HFFc6 (cell line): ENCODE measurements at places on chromosomes 6 and 20. TPM values are rescaled to one million over a fixed set of nuclear protein-coding genes. Genes with fewer than 3 reads are reported as not detected.
A peak's percentile ranks its signal among the peaks of the same experiment; 100 is the strongest.

DNA sequence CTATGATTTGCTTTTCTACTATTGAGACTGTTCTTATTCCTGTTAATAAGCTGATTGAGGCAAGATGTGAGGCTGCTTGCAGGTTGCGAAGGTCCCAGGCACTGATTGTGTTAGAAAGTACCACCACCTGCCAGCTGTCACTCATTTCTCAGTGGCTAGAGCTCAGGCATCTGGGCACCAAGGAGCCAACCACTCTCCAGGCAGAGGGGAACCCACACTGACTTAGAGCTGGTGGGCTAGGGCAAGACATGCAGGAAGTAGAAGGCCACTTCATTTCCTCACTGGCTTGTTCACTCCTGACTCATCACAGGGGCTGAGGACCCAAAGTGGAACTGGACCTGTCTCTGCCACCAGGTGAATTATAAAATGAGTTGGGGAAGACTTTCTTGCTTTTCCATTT is 7.8 kb upstream of the DLL1 start:
- no peak overlapping the region for H3K4me3 ChIP-seq
- peaks cover 9% of the 10 kb centered on the region; the same call in 1 of the 2 replicates for H3K36me3 ChIP-seq
- H3K4me1 ChIP-seq, result no peaks in the 10 kb centered on the region

- DNase-seq, result no peak
- peak overlapping the region; percentile 88 for H3K4me3 ChIP-seq
- H3K27ac ChIP-seq, result peak overlapping the region; percentile 17; the same call in 1 of the 2 replicates
- H3K4me1 ChIP-seq, result peaks cover 21% of the 10 kb centered on the region
Observed at GRCh38 chr20:33444797-33445560, 1.4 kb upstream of the SNTA1 start.

DNA sequence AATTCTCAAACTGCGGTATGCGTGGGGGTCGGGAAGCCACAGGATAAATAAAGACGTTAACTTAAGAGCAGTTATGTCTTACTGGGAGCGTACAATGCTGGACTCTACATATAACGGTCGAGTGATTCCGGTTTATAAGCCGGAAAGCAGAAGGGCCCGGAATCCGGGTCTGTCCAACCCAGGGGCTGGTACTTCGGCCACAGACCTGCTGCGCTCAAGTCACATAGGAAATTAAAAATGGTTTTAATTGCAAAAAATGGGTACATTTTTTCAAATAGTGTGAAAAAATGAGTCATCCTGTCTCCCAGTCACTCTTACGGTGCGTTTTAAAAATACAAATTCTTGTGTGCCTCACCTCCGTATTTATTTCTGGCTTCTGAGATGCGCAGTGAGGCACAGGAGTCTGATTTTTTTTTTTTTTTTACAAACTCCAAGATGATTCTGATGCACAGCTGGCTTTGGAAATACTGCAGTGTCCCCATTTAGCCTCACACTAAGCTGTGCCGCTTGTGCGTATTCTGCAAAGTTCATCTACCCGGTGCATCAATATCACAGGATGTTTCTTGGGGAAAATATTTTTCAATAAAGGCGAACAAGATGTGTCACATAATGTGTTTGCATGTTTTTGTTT is 1.0 kb downstream of the PCIF1 start:
- H3K4me1 ChIP-seq, result peaks cover 32% of the 10 kb centered on the region
- peaks cover 22% of the 10 kb centered on the region for H3K36me3 ChIP-seq
- no peak for DNase-seq
- H3K27ac ChIP-seq, result peak overlapping the region; percentile 91
- H3K4me3 ChIP-seq, result peak overlapping the region; percentile 91

- H3K36me3 ChIP-seq, result peaks cover 48% of the 10 kb centered on the region
- peak overlapping the region; percentile 78 for H3K27ac ChIP-seq
- DNase-seq, result no peak
- H3K4me1 ChIP-seq, result peaks cover 39% of the 10 kb centered on the region
Observed at GRCh38 chr6:71299541-71300470, 11.2 kb downstream of the OGFRL1 start.

DNA sequence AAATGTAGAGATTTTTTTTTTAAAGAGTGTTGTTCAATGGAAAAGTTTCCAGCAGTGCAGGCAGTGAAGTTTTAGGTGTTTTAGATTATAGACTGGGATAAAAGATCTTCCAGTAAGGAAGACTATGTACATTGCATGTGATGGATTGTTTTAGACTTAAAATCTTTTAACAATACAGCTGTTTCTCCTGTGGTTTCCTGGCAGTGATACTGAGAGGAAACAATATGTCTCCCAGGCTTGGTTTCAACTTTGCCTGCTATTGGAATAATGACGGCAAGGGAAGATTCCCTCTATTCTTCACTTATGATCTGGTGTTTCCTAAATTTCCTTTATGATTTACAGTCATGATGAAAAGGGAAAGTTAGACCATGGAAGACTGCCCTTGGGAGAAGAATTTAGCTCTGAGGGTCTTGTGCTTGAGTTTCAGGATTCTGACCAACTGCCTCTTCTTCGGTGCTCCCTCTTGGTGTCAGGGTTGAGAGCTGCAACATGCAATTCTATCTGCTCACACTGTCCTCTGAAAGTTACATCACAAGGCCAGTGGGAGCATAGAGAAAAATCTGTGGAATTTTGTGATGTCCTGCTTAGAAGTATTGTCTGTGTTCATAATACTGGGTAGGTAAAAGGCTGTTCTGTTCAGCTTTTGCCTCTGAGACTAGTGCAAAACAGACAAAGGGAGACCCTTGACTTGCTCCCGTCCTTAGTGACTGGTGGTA is 262.8 kb upstream of the MAN1A1 start:
- no peak overlapping the region for H3K4me3 ChIP-seq
- no peaks in the 10 kb centered on the region for H3K27me3 ChIP-seq
- H3K27ac ChIP-seq, result no peak overlapping the region
- no peak for DNase-seq

DNA sequence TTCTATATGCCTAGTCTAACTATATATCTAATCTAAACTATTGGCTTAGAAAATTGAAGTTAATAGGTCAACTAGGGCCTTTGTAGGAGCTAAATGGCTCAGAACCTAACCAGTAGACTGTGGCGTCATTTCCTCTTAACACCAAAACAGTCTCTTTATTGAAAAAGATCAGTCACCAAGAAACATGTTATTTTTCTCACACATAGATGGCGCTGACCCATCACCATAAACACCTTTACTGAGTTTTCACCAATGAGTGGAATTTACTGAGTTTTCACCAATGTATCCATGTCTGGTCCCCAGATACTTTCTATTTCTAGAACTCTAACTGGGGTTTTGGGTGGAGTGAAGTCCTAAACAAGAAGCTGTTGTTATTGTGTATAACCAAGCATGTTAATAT is 636.0 kb downstream of the BCKDHB start:
- no peaks in the 10 kb centered on the region for H3K4me1 ChIP-seq
- no peak overlapping the region for H3K4me3 ChIP-seq
- peaks cover 13% of the 10 kb centered on the region; the same call in 1 of the 2 replicates for H3K36me3 ChIP-seq

DNA sequence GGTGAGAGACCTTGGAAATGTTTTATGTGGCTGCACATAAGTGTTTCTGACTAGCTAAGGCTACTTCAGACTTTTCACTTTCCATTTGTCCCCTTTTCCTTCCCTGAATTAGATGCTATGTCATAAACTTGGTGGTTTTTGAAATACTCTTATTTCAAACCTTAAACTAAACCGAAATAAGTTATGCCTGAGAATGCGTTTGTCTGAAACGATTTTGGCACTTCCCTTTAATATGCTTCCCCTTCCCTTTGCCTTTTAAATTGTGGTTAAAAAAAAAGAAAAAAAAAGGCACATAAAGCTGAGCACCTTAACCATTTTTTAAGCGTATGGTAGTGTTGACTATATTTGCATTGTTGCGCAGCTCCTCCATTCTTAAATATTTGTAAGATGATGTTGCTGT is 14.3 kb downstream of the ZNF451 start:
- no peak overlapping the region for H3K4me3 ChIP-seq
- H3K27ac ChIP-seq, result no peak overlapping the region
- no peaks in the 10 kb centered on the region; the same call in 1 of the 2 replicates for H3K27me3 ChIP-seq
- peaks cover 54% of the 10 kb centered on the region for H3K36me3 ChIP-seq
- DNase-seq, result no peak
- peaks cover 19% of the 10 kb centered on the region; the same call in 1 of the 2 replicates for H3K4me1 ChIP-seq

GRCh38 chr6:75694406-75694805 is 54.6 kb upstream of the MYO6 start:
- no peaks in the 10 kb centered on the region for H3K4me1 ChIP-seq
- H3K27ac ChIP-seq, result no peak overlapping the region
- no peak for DNase-seq
- no peaks in the 10 kb centered on the region for H3K27me3 ChIP-seq
- H3K36me3 ChIP-seq, result peaks cover 32% of the 10 kb centered on the region
- no peak overlapping the region for H3K4me3 ChIP-seq

DNA sequence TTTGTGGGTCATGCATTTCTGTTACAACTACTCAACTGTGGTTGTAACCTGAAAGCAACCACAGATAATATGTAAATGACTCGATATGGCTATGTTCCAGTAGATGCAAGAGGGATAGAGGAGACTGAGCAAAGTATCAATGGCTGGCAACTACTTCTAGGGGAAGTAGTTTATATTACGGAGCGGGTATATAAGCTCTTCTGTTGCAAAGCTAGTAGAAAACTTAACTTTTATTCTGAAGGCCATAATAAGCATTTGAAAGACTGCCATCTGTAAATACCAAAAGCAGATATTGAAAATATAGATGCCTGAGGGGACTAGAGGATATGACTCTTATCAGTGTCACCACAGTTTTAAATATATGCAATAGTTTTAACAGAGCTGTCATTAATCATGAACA is 655.3 kb downstream of the PHF3 start:
- no peaks in the 10 kb centered on the region for H3K4me1 ChIP-seq
- H3K27me3 ChIP-seq, result no peaks in the 10 kb centered on the region

- peaks cover 11% of the 10 kb centered on the region; the same call in 1 of the 2 replicates for H3K36me3 ChIP-seq
- DNase-seq, result no peak
- H3K27ac ChIP-seq, result peak overlapping the region; percentile 32; the same call in 1 of the 2 replicates
- H3K4me1 ChIP-seq, result peaks cover 32% of the 10 kb centered on the region
- H3K4me3 ChIP-seq, result peak overlapping the region; percentile 3; the same call in 1 of the 2 replicates
- H3K27me3 ChIP-seq, result peaks cover 17% of the 10 kb centered on the region; the same call in 1 of the 2 replicates
Observed at GRCh38 chr20:58584881-58585752, 66.0 kb upstream of the STX16 start.

- no peak overlapping the region for H3K27ac ChIP-seq
- H3K4me1 ChIP-seq, result peaks cover 20% of the 10 kb centered on the region
- no peak for DNase-seq
- no peak overlapping the region for H3K4me3 ChIP-seq
- H3K27me3 ChIP-seq, result peaks cover 9% of the 10 kb centered on the region
Observed at GRCh38 chr20:48619126-48620101, 208.4 kb downstream of the PREX1 start.

DNA sequence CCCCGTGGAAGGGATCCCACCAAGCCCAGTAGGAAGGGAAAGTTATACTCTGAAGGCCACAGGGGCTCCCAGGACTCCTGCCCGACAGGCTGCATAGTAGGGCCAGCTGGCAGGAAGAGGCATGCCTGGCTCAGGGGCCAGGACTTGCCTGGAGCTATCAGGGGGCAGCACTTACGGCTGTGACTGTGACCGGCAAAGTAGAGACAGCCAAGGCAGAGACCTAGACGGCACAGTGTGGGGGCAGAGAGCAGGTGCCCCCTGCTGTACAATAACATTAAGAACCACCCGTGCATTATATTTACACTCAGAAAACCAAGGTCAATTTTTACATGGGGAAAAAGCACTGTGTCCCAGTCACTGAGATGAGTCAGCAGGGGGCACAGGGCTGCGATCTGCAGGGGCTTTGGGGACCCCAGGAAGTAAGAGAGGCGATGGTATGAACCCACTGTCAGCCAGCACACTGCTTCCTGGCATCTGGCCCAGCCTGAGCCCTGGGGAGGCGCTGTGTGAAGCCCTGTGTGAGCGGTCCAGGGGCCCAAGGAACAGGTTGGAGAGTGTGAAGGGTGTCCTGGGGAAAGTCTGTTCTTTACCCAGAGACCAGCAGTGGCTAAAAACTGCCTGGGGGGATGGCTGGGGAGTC is 9.9 kb downstream of the CCDC167 start:
- no peak for DNase-seq
- no peaks in the 10 kb centered on the region for H3K36me3 ChIP-seq

GRCh38 chr6:151101161-151101815 is 138.5 kb upstream of the AKAP12 start:
- H3K27me3 ChIP-seq, result peaks cover 3% of the 10 kb centered on the region; the same call in 1 of the 2 replicates
- no peak for DNase-seq
- no peak overlapping the region for H3K27ac ChIP-seq
- H3K4me3 ChIP-seq, result no peak overlapping the region
- H3K36me3 ChIP-seq, result peaks cover 45% of the 10 kb centered on the region
- peaks cover 7% of the 10 kb centered on the region for H3K4me1 ChIP-seq

CRYBG1 gene
- 6.9 to 9.4 TPM (median 8.5 TPM) in 3 replicates for total RNA-seq

HSPA12B gene
- not detected in 3 replicates for total RNA-seq

TMEM200A gene
- total RNA-seq, result 73.0 to 121 TPM (median 75.5 TPM) in 3 replicates

BTN1A1 gene
- not detected in 2 replicates for total RNA-seq

SEL1L2 gene
- total RNA-seq, result not detected in 2 replicates

SRPK1 gene
- total RNA-seq, result 38.3 to 55.2 TPM (median 48.4 TPM) in 3 replicates
